Natural killer cell treated with Interleukin-12 subunit alpha and Interleukin-12 subunit beta and Interleukin-15 and Interleukin-18, amount 100 ng/mL, for 72 hours (primary cell): ENCODE measurements at places on chromosomes 7 and 10. TPM values are rescaled to one million over a fixed set of nuclear protein-coding genes. Genes with fewer than 3 reads are reported as not detected.

RASSF4 gene
- total RNA-seq = 44.9 TPM

- H3K36me3 ChIP-seq = no peaks in the 10 kb centered on the region
- H3K4me1 ChIP-seq = no peaks in the 10 kb centered on the region
- H3K27ac ChIP-seq = no peak overlapping the region
- peaks cover 34% of the 10 kb centered on the region for H3K27me3 ChIP-seq
- DNase-seq = no peak
- no peak overlapping the region for H3K4me3 ChIP-seq
Measured at GRCh38 chr7:73932364-73932763, 71.4 kb downstream of the TMEM270 start.

PDE6C gene
- total RNA-seq = not detected

GRCh38 chr10:71694567-71694968, 25.0 kb downstream of the C10orf105 start:
- H3K36me3 ChIP-seq = no peaks in the 10 kb centered on the region
- no peaks in the 10 kb centered on the region for H3K27me3 ChIP-seq

GRCh38 chr7:155754165-155754564, 58.1 kb downstream of the SHH start:
- peaks cover 48% of the 10 kb centered on the region for H3K4me1 ChIP-seq
- DNase-seq = no peak
- no peak overlapping the region for H3K4me3 ChIP-seq
- no peak overlapping the region for H3K27ac ChIP-seq
- no peaks in the 10 kb centered on the region for H3K27me3 ChIP-seq
- no peaks in the 10 kb centered on the region for H3K36me3 ChIP-seq

CHAT gene
- total RNA-seq = not detected

GRCh38 chr7:101373812-101374614, 11.3 kb downstream of the COL26A1 start:
- no peak overlapping the region for H3K4me3 ChIP-seq
- H3K36me3 ChIP-seq = no peaks in the 10 kb centered on the region
- no peak for DNase-seq

DNA sequence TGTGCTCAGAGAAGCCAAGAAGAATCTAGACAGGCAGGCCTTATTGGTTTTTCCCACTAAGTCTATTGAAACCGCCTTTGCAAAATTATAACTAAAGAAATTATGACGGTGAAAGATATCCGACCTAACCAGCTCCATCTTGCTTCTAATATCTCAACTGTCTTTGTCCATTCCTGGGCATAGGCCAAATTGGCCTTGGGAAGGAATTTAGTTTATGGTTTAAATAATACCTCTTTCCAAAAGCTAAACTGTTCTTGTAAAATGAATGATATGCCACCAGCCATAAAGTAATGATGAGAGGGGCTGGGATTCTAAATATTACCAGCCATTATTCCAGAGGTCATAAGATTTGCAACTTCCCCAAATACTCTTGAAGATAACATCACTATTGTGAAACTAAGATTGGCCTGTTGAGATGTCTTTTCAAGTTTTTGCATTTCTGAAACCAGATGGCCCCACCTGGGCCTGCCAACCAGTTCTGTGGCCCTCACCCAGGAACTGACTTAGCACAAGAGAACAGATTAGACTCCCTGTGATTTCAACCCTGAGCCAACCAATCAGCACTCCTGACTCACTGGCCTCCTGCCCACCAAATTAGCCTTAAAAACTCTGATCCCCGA, 41.2 kb upstream of the SLC35G1 start:
- H3K27ac ChIP-seq = no peak overlapping the region
- H3K4me3 ChIP-seq = no peak overlapping the region
- no peaks in the 10 kb centered on the region for H3K36me3 ChIP-seq
- no peaks in the 10 kb centered on the region for H3K4me1 ChIP-seq

- peaks cover 73% of the 10 kb centered on the region for H3K4me1 ChIP-seq
- peaks cover 18% of the 10 kb centered on the region for H3K36me3 ChIP-seq
Measured at GRCh38 chr10:14527915-14528314, 197.2 kb upstream of the FRMD4A start.

DNA sequence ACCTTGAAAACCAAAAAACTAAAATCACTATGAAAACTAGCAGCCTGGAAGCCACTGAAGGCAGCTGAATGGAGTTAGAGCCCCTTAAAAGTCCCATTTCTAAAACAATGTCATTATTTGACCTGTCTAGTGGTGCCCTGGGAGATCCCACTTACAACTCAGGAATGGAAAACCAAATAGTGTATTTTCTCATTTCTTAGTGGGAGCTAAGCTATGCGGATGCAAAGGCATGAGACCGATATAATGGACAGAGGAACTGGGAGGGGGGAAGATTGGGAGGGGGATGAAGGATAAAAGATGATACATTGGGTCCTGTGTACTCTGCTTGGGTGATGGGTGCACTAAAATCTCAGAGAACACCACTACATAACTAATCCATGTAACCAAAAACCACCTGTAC, 9.8 kb upstream of the GIMAP2 start:
- DNase-seq = no peak
- no peaks in the 10 kb centered on the region for H3K27me3 ChIP-seq
- peaks cover 24% of the 10 kb centered on the region for H3K36me3 ChIP-seq
- H3K4me1 ChIP-seq = peaks cover 62% of the 10 kb centered on the region
